ENCODE measurements at places on chromosomes 3 and 15.

DNA sequence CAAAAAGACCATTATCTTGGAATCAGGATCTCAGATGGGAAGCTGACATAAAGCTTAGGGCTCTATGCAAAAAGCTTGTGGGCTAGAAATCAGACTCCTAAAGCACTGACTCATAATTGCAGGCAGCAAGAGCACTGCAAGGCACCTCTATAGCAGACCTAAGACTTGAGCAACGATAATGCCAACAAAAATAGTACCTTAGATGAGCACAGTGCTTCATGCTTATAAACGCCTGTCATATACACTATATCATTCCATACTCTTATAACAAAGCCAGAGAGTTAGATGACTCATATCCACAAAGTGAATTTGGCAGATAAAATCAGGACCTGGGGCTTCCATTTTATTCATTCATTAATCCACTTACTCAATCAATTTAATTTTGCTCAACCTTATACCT, 560.8 kb downstream of the MCTP2 start:
- no peak for DNase-seq

- no peak for DNase-seq
Observed at GRCh38 chr3:49785565-49786356, 581 bp downstream of the IP6K1 start.

- no peak for DNase-seq
Observed at GRCh38 chr3:167773584-167773983, 38.1 kb downstream of the SERPINI1 start.

GRCh38 chr3:141455603-141456300, 31.1 kb upstream of the RASA2 start:
- DNase-seq = no peak

Measured in stimulated activated CD4-positive, alpha-beta T cell treated with anti-CD3 and anti-CD28 coated beads, Interleukin-1b, Interleukin-23, amount 100 ng/mL, for 48 hours (primary cell).